Stimulated activated CD4-positive, alpha-beta T cell treated with anti-CD3 and anti-CD28 coated beads, Interleukin-2, amount 100 ng/mL, for 24 hours (primary cell): ENCODE measurements at places on chromosomes 2 and 18.

- DNase-seq, result no peak
Observed at GRCh38 chr2:52571380-52572347, 1195.9 kb upstream of the CHAC2 start.

- no peak for DNase-seq
Observed at GRCh38 chr2:11154016-11154922, 998 bp upstream of the SLC66A3 start.

GRCh38 chr18:59736061-59736460 is 38.8 kb upstream of the CCBE1 start:
- DNase-seq, result no peak

- DNase-seq, result no peak
Observed at GRCh38 chr2:216777637-216778273, 82.1 kb downstream of the TNP1 start.

DNA sequence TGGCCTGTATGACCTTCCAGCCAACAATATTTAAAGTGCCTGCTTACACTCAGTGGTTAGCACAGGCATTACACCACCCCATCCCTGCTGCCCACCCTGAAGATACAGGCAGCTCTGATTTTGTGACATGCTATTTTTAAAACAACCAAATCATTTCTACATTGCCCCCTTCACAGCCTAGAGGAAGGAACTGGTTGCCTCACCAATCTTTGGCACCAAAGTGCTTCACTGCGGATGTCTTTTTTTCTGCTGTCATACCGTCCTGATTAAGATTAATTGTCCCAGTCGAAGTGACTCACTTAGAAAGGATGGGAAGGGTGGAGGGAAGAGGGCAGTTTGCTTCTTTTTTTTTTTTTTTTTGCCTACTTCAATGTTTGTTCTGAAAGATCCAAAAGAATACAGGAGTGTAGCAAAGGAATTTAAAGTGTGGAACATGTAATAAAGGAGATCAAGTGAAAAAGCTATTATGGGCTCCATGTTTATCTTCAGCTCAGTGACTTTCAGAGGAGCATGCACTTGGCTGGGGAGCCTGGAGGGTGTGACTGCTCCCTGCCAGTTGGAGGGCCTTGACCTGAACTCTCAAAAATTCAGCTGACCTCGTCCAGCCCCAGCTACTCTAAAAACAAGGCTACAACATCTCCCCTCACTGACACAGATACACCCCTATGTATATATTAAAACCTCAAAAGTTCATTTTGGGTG is 501.1 kb upstream of the TNP1 start:
- no peak for DNase-seq

- no peak for DNase-seq
Observed at GRCh38 chr2:187466129-187466792, 18.2 kb upstream of the CALCRL start.

- DNase-seq, result no peak
Observed at GRCh38 chr2:85772019-85772745, 18.4 kb downstream of the ATOH8 start.

- DNase-seq, result no peak
Observed at GRCh38 chr2:42183775-42184174, 14.6 kb downstream of the EML4 start.
